Lower leg skin (tissue), 4 donors: ENCODE measurements at places on chromosomes 13 and 19. TPM values are rescaled to one million over a fixed set of nuclear protein-coding genes. Genes with fewer than 3 reads are reported as not detected.

The ZNF486 gene
- 3.2 TPM for total RNA-seq

The KIR3DL2 gene
- not detected for total RNA-seq

The ZNF761 gene
- total RNA-seq, result 9.4 TPM

The KPNA3 gene
- 24.8 TPM for total RNA-seq

The ZNF577 gene
- total RNA-seq, result 6.7 TPM

The CYP4F8 gene
- 16.4 TPM for total RNA-seq

The SULT2A1 gene
- not detected for total RNA-seq

The CACNG6 gene
- not detected for total RNA-seq

The SIGLEC8 gene
- total RNA-seq, result not detected

The LRG1 gene
- total RNA-seq, result 9.9 TPM

The CYP4F12 gene
- 100 TPM for total RNA-seq

The GRK1 gene
- total RNA-seq, result not detected

The LIPE gene
- 83.7 TPM for total RNA-seq

The AP1M1 gene
- 47.7 TPM for total RNA-seq

The ZNF541 gene
- total RNA-seq, result 0.69 TPM

The ZNF85 gene
- total RNA-seq, result 3.7 TPM

The PCDH17 gene
- total RNA-seq, result 1.2 TPM

The KLF1 gene
- not detected for total RNA-seq

The ZNF880 gene
- 15.7 TPM for total RNA-seq

The LRRC63 gene
- not detected for total RNA-seq

The ARRDC5 gene
- total RNA-seq, result not detected

The OR7D2 gene
- not detected for total RNA-seq

The SYCN gene
- total RNA-seq, result not detected
